Ascending aorta (tissue), 2 donors: ENCODE measurements at places on chromosomes 5 and 9. TPM values are rescaled to one million over a fixed set of nuclear protein-coding genes. Genes with fewer than 3 reads are reported as not detected.

Gene NMUR2
- total RNA-seq, result not detected

Gene PCDHA12
- not detected for total RNA-seq

Gene SUSD3
- not detected for total RNA-seq

Gene ZNF367
- 3.9 TPM for total RNA-seq

Gene PCDHA3
- total RNA-seq, result not detected

Gene SNCAIP
- total RNA-seq, result 2.9 TPM

Gene NUTM2G
- total RNA-seq, result not detected

Gene FREM1
- 0.85 TPM for total RNA-seq

Gene ADAMTS12
- 1.4 TPM for total RNA-seq

Gene CAMK4
- under 0.01 TPM for total RNA-seq

Gene PTGS1
- total RNA-seq, result 13.0 TPM

Gene TAL2
- not detected for total RNA-seq

Gene BTNL9
- total RNA-seq, result 105 TPM

Gene ACOT12
- not detected for total RNA-seq

Gene DNAJB5
- 40.8 TPM for total RNA-seq

Gene DNAJC21
- total RNA-seq, result 30.5 TPM

Gene OR4F3
- not detected for total RNA-seq

Gene MYORG
- total RNA-seq, result 11.0 TPM
